B cell (primary cell): ENCODE measurements at places on chromosomes 2 and 18.

DNA sequence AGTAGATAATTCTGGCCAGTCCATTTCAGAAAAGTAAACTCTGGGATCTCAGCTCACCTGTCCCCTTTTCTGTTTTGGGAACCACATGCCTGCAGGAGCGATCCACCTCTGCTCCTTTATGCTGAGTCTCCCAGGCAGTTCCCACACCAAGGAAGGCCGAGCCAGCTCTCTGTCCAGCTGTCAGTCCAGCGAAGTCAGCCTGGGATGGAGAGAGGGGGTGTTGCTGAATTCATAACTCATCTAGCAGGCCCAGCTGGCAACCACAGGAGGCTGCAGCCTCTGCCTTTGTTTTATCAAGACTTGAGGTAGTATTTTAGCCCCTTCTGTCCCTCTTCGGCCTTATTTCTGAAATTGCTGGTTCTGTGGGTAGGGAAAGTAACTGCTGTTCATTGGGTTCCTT is 209.9 kb downstream of the ARL4C start:
- no peak for DNase-seq

- no peak for DNase-seq
Observed at GRCh38 chr18:76353046-76353445, 142.0 kb downstream of the ZNF516 start.

DNA sequence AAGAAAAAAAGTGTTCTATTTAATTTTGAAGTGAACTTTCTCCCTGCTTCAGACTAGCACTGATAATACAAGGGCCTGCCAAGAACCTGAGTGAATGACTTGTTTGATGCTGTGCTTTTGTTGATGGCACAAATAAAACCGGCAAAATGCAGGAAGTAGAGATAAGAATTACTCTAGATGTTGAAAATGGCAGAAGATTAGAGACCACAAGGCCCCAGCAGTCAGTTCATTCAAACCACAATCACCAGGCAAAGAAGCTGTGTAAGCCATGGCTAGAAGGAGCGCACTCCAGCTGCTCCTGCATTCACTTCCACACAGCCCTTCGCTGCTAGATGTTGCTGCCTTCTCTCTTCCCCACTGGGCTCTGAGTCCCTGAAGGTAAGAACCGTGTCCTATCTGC is 297.1 kb downstream of the AGPS start:
- DNase-seq = no peak

- no peak for DNase-seq
Observed at GRCh38 chr18:75321431-75321830, 106.1 kb downstream of the SMIM21 start.

DNA sequence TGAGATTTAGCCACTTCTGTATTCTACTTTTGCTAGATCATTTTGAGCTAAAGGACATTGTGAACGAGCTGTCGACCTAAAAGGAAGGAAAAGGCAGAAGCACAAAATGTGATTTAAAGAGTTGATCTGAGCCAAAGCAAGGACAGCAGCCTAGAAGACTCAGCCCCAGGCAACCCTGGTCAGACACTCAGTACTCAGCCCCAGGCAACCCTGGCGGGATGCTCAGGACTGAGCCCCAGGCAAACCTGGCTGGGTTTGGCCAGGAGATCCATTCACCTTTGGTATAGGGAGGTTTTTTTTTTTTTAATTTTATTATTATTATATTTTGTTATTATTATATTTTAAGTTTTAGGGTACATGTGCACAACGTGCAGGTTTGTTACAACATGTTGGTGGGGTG is 34.3 kb upstream of the PXDN start:
- DNase-seq = no peak

DNA sequence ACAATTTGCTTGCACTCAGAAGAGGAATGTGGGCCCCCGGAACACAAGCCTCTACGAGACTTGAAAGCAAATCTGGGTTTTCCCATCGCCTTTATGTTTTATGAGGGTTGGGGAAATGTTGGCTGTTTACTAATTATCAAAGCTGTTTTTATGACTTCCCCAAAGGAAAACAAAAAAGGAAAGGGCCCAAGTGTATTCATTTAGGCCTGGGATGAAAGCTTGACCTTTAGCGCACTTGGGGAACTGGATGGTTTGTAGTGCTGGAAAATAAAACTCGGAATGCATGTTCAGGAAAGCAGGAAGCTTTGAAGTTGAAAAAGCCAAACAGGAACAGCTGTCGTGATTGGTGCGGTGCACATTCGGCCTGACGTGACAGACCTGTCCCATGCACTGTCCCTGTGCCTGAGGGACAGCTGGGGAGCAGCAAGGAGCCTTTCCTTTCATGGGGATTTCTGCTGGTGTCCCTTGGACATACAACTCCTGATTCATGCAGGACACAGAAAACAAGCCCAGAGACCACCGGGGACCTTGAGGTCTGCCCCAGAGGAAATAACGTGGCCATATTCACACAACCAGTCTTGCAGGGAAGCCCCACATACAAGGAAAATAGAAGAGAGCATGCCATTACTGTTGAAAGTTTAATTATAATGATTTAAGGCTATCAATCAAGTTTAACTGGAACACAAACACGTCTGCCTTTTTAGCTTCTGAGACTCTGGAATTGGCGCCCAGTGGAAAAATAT is 169.7 kb upstream of the APCDD1 start:
- DNase-seq = no peak

DNA sequence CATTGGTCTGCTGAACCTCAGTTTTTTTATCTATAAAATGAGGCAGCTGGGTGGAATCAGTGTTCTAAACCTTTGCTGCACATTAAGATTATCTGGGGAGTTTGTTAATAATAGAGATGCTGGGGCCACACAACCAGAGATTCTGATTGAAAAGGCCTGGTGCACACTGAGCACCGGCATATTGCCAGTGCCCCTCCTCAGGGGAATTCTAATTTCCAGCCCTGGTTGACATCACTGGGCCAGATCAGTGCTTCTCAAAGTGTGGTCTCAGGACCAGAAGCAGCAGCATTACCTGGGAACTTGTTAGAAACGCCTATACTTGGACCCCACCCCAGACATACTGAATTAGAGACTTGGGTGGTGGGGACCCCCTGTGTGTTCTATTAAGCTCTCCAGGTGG is 112.5 kb downstream of the SETBP1 start:
- DNase-seq = no peak

- DNase-seq = no peak
Observed at GRCh38 chr2:48283586-48284269, 246.2 kb upstream of the STON1 start.

DNA sequence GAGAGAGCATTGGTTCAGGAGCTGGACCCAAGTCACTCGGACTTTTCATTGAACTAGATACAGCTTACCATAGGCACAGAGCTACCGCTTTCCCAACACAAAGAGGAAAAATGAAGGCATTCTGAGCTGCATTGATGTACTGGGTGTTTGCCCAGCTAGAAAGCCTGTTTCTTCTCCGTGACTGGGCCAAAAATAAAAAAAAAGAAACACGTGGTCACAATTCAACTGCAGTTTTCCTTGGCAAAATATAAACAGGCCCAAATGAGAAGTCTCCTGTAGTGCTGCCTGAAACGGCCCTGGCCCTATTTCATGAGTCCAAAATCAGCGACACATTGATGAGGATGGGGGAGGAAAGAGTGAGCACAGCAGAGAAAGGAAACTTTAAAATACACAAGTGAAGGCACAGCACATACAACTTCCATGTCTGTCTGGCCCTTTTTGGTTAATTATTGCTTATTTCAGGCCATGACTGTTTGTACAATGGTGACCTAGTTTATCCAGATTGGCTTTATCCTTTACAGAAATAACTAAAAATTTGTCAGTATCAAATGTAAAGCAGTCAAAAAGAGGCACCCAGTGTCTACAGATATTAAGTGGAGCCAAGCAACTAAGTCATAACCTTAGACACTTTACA is 179.7 kb downstream of the ICOS start:
- no peak for DNase-seq

GRCh38 chr2:40584432-40584831 is 132.5 kb upstream of the SLC8A1 start:
- no peak for DNase-seq

- DNase-seq = no peak
Observed at GRCh38 chr18:22668496-22668895, 250.8 kb upstream of the CTAGE1 start.

DNA sequence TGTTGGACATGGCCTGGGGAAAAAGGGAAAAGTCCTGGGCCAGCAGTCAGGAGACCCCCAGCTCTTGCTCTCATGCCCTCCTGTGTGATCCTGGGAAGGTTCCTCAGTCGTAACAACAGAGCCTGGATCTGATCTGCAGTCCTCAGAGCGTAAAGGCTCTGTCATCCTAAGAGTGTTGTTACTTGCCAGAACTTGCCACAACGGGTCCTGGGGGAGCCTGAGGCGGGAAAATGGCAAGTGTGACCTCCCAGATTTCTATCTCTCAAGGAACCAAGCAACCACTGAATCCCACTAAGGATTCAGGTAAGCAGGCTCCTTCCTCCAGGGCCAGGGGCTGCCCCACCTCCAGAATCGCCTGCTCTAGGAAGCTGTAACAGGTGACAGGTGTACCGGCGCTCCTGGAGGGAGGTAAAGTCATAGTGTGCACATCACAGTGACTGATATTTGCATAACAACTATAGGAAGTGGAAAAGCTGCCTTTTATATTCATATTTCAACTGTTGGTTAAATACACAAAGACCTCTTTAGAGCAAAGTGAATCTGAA is 18.4 kb downstream of the HS1BP3 start:
- no peak for DNase-seq

DNA sequence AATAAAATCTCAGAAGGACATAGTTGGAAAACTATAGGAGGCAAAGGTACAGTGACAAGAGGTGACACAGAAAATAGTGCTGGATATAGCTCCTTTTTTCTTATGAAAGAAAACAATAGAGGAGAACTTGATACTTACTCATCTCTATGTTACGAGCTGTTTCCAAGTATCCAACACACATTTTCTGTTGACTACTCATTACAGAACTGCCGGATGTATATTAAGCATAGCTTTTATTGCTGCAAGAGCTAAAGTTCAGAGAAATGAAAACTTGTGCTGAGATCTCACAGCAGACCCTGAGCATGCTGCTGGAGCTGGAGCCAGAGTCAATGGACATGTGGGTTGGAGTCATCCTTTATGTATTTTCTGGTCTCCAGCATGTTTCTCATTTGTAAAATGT is 210.0 kb upstream of the NT5C1B start:
- DNase-seq = no peak

GRCh38 chr18:58223717-58224424 is 179.8 kb downstream of the NEDD4L start:
- no peak for DNase-seq

- no peak for DNase-seq
Observed at GRCh38 chr2:47179388-47179787, 24.3 kb upstream of the STPG4 start.

DNA sequence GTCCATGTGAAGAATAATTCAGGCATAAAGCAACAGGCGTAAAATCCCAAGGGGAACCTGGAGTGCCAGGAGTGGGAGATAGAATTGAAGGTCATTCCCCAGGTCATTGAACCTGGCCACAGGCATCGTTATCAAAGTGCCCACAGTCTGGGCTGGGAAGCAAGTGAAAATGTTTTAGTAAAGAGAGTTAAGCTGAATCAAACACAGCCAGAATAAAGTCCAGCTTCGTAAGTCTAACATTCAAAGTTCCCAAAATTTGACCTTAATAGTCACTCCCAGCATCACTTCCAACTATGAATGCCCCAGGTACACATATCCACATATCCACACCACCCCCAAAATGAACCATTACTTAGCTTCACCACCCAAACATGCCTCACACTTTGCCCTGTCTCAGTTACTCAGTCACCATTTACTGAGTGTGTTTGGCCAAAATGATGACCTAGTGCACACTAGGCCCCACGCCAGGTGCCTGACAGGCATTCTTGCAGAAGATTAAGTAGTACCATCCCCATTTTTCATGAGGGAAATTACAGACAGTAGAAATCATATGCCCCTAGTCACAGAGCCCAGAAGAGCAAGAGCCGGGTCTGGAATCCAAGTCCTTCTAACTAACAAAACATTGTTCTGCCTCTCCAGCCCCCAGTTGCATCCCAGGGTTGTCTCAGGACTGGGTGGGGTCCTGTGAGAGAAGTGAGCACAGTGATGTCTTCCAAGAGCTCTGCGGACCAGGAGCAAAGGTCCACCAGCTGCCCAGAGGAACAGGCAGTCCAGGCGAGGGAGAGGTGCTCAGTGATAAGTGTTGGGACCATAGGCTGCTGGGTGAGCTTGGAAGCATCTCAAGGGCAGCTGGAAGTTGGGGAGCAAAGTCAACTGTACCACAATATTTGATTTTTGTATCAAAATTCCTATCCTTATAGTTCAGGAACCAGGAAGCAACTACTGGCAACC is 65.2 kb upstream of the MYCN start:
- DNase-seq = no peak

GRCh38 chr18:6547476-6547875 is 132.8 kb upstream of the L3MBTL4 start:
- no peak for DNase-seq

- DNase-seq = no peak
Observed at GRCh38 chr2:205865905-205866441, 183.7 kb downstream of the NRP2 start.

DNA sequence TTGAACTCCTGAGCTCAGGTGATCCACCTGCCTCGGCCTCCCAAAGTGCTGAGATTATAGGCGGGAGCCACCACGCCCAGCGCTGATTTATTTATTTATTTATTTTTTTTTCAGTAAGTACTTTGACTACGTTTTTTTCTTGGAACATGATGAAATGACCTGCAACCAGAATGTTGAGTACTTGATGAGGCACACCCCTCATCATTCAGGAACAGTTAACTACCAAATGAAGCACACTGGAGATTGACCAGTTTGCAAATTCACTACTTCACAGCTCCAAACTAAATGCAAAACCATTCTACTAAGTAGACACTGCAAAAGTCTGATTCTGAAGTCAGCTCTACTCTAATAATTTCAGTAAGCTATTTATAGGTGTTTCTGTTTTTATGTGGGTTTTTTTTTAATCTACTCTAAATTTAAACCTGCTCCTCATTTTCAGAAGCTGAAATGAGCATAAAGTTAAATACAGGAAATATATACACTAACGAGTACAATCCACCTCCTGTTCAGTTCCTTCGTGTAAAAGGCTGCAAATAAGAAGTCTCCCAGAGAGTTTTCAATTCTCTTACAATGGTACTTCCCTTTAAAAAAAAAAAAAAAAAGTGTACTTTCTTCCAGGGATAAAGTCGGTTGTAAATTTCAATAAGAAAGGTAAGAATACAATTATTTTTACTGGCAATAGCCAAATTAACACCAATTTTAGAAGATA is 1.4 kb downstream of the GFPT1 start:
- DNase-seq = no peak

DNA sequence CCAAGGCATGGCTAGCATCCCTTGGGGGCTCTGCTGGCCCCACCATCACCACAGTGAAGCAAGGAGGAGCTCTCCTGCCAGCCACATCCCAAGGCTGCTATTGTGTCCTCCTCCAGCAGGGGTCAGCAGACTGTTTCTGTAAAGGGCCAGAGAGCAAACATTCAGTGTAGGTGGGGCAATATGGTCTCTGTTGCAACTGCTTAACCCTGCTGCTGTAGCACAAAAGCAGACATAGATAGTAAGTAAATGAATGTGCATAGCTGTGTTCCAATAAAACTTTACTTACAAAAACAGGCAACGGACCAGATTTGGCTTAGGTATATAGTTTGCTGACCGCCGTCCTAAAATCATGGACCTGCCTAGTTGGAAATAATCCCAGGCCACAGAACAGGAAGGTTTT is 36.4 kb upstream of the ZBTB7C start:
- peak; percentile 62 for DNase-seq
